ENCODE measurements at places on chromosomes 6 and 20.

- no peak for DNase-seq
Observed at GRCh38 chr6:88349511-88349910, 183.4 kb upstream of the CNR1 start.

GRCh38 chr20:19699180-19699971 is 58.7 kb upstream of the RIN2 start:
- no peak for DNase-seq

- peak; percentile 40 for DNase-seq
Observed at GRCh38 chr6:35552285-35552917, 39.7 kb upstream of the TULP1 start.

DNA sequence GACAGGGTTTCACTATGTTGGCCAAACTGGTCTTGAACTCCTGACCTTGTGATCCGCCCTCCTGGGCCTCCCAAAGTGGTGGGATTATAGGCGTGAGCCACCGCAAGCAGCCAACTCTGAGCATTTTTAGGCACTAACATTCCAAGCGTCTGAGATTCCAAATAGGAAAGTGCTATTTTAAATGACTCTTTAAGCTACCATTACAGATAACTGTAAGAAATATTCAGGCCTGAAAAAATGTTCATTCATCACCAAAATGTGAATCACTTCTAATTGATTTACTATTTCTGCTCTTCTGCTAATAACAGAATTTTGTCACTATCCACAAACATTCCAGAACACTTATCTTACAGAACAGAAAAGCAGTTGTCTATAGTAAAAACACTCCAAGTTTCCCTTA is 106.5 kb downstream of the BACH2 start:
- DNase-seq, result no peak

DNA sequence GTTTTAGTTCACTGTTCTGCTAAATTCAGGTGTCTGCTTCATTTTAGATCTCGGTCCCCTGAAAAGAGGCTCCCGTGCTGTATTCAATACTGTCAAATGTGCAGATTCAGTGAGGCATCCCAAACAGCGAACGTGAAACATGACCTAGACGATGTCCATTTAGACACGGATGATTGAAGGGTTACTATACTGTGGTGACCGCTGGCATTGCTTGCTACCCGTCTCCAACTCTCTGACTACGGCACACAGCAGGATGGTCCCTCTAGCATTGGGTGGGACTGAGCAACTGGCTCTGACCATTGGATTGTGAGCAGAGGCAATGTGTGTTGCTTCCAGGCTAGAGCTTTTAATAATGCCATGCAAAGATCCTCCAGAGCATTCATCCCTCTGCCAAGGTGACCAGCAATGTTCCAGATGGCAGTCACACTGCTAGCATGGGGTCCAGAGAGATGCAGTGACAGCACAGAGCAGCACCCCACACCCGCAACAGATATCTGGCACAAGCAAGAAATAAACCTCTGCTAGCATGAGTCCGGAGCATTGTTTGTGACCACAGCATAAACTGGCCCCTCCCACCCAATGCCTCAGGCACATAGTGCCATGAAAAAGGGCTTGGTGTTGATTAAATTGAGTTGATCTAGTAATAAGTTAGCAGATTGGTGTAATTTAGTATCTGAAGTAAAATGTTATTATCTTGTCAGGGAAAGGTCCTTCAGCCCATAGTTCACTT is 9.0 kb downstream of the METTL24 start:
- no peak for DNase-seq

GRCh38 chr6:25944688-25945574 is 14.4 kb upstream of the SLC17A2 start:
- no peak for DNase-seq

DNA sequence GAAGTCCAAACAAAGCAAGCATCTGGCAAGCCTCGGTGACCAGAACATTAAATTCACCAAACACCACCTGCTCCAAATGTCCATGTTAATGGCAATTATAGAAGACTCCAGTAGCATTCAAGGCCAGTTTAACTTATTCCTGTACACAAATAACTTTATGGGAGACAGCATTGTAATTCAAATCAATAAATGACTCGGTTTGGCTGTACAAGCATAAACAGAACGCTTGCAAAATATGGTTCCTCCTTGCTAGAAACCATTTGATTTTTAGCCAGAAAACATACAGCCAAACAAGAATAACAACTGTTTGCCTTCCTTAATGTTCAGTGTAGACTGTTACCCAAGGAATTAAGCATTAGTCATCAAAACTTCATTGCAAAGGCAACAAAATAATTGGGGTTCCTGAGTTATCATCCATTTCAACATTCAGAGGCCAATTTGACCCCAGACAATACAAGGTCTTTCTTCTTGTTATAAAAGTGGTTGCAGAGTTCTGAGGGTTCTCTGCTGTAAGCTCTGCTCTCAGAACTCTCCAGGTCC is 125.1 kb downstream of the BFSP1 start:
- no peak for DNase-seq

DNA sequence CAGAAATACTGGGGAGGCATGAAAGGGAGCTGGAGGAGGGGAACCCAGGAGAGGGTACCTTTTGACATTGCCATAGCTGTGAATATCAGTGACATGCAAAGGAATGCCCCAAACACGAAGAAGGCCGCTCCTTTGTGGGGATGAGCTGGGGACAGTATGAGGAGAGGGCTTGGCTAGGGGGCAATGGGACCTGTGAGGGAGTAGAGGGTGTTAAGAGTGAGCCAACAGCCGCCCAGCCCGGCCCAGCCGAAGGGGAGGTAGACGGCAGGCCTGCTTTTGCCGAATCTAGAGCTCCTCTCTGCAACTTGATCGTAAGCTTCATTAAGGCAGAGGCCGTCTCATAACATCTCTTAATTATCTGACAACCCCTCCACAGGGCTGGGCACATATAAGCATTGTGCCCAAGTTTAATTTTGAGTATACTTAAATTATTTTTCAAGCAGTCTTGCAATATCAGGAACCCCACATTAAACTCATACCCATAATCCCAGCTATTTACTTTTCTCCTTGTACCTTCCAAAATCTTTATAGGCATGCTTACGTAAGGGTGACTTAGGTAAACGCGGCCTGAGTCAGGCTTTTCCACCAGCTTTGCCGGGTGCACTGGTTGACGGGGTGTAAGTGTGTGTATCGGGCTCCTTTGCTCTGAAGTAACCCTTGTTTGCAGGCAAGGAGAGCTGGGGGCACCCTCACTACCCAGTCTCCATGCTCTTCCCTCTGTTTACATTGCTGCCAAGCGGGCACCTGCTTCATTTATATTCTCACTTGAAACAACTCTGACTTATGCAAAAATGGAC is 24.9 kb upstream of the VEGFA start:
- no peak for DNase-seq

- no peak for DNase-seq
Observed at GRCh38 chr20:41617059-41617901, 897 bp downstream of the CHD6 start.

DNA sequence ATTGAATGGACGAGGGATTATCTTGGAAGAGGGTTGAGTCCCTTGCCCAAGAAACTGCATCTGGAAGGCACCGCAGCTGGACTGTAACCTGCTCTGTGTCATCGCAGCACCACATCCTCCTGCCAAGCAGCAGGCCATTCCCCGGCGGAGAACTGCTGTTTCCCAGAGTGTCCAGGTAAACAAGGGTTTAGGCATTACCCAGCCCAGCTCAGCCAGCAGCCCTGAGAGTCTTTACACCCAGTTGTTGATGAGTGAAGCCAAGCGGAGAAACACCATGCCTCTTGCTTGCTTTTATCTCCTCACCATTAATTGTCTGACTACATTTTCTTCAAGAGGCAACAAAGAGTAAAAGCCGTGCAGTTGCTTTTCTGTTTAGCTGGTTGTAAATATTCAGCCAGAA is 104.1 kb downstream of the CDH4 start:
- DNase-seq, result no peak

GRCh38 chr6:21587961-21588480 is 5.5 kb upstream of the SOX4 start:
- DNase-seq, result no peak

DNA sequence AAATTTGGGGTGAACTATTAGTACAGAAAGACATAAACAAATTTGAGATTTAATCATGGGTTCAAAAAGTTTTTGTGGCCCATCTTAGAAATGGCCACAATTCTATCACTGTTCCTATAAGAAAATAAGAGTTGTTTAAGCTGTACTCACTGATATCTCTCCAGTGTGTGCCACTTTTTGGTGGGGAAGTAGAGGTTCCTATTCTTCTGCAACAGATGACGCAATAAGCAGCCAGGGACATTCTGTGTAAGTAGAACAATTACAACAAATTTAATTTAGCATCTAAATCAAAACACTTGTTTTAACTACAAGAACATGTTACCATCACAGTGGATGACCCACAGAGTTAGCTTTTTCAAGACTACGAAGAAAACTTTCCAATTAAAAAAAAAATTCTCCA is 9.9 kb downstream of the SERAC1 start:
- DNase-seq, result no peak

DNA sequence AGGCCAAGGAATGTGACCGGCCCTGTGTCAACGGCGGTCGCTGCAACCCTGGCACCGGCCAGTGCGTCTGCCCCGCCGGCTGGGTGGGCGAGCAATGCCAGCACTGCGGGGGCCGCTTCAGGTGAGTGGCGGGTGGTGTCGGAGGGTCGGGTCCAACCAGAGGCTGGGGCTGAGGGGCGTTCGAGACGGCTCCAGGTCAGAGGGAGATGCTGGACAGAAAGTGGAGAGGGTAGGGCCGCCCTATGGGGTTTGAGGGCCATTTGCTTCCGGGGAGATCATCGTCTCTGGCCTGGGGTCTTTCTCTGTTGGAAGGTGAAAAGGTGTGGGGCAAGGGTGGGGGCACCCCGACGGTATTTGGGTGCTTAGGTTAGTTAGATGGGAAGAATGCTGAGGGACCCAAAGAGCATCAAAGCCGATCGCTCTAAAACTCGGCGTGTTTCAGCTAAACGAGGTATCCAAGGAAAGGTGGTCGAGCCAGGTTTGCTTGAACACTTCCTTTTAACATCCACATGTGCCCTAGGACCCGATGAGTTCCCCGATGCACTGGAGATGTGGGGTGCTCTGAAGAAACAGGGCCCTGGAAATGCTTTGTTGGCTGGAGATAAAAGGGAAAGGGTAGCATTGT is 691 bp downstream of the ATRN start:
- DNase-seq, result no peak

- DNase-seq, result no peak
Observed at GRCh38 chr6:101380897-101381630, 12.4 kb upstream of the GRIK2 start.

DNA sequence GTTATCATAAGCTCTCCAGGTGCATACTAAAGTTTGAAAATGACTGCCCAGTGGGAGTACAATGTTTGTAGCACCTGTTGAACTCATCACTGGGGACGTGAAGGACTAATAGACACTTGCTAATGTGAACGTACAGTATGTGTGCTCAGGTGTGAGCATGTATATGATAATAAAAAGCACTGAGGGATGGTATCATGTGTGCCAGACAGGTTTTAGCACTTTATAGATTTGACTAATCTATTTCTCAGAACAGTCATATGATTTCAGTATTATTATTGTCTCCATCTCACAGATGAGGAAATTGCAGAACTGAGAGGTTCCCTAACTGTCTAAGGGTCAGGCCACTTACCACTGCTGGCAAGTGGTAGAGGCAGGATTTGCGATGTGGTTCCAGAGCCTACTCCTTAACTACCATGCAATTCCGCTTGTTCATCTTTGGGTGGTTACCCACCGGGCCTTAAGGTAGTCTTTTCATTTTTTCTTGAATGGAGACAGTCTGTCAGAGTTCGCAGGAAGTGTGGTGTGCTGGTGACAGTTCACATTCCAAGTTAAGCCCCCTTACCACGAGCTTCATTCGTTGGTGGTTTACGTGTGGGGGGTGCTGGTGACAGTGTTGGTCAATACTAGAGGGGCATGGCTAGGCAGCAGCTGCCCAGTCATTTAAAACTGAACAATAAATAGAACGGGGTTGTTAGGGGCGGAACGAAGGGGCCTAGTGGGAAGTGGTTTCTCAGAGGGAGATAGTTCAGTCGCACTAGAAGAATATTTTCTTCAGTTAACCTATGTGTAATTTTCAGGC is 46.8 kb downstream of the RREB1 start:
- no peak for DNase-seq

GRCh38 chr6:52728394-52728793 is 34.9 kb downstream of the GSTA2 start:
- DNase-seq, result no peak

GRCh38 chr6:118023771-118024170 is 116.7 kb downstream of the SLC35F1 start:
- no peak for DNase-seq

DNA sequence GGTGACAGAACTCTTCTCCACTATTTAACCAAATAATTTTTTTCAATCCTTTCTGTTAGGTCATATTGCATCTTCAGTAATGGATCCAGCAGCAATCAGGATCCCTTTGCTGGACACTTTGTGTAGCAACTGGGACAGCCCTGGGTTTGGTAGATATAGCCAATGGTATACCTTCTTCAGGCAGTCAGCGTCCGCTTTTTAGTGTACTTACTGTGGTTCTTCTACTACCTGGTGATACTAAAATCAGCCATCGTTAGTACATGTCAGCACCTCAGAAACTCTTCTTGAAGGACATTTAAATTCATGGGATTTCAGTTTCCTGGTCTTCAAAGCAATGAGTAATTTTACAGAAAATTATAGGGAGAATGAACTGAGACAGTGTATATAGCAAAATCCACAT is 93.5 kb downstream of the ADGRG6 start:
- no peak for DNase-seq

DNA sequence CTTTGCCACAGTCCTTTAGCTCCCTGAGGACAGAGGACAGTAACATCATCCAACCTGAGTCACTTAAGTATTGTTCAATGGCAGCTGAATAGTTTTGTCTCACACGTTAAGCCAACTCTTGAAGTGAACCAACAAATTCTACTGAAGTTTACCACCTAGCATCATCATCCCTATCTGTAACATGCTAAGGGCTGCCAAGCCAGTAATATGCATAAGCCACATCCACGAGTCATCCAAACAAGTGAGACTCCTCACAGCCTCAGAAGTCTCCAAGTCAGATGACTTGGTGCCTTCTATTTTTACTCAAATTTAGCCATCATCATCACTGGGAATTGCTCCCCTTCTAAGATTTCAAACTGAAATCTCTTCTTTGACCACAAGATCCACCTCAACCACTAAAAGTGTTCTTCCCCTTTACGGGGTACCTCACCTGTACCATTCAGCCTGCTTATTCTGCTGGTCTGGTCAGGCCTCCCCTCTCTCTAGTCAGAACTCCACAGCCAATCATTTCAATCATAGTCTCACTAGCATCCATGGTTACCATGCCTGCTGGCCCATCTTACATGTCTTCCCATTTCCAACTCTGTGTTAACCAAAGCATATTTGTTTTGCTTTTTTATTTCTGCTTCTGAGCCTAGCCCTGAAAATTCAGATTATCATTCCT is 73.7 kb downstream of the DTNBP1 start:
- no peak for DNase-seq

DNA sequence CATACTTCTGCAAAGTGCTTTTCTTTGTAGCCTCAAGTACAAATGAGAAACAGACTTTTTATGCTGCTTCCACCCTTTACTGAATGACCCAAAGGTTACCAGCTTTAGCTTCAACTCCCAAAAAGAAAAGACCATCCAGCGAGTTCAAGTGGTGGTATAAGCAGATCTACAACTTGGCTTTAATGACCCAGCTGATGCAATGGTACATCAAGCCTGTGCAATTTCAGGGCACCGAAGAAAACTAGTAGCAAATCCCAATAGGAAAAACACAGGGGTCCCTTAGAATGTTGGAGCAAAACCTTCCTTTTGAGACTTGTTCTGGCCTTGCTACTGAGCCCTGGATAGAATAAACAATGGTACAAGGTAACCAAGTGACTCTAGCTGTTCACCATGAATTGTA is 33.8 kb downstream of the STX7 start:
- no peak for DNase-seq

Data from stimulated activated CD8-positive, alpha-beta memory T cell treated with anti-CD3 and anti-CD28 coated beads, Interleukin-7, amount 100 ng/mL, for 24 hours (primary cell).